Activated T-helper 1 cell treated with Interleukin-2 at 50 U/mL for 16 hours (primary cell): ENCODE measurements at places on chromosomes 6 and 20.

DNA sequence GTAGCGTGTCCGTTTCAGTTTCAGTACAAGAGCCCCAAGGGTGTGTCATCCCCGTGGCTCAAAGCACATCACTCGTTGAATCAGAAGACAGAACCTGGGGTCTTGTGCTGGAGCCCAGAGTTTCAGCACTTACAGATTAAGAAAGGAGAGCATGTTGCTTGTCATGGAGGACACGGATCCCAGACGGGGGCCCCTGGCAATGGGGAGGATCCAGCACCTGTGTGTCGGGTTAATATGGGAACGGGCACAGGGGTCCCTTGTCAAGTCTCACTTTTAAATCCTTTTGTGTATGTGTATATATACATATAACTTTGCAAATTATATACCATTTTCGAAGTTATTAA is 23.4 kb downstream of the THBS2 start:
- no peak for DNase-seq

- DNase-seq: no peak
Measured at GRCh38 chr6:105487040-105487790, 84.3 kb upstream of the PREP start.

DNA sequence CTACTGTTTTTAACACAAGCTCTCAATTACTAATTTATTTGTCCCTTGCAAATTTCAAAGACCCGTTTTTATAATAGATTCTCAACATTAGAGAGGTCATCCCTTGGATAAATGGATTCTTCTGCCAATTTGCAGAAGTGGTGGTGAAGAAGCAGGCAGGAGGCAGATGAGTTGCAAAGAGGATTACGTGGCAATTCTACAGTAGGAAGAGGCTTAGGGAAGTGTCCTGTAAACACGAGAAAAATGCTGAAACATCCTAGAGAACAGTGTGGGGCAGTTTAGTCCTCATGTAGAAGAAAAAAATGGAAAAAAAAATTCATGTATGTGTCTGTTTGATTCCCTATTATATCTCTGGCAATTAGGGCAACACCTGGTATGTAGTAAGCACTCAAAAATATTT is 87.6 kb downstream of the BMP2 start:
- no peak for DNase-seq

DNA sequence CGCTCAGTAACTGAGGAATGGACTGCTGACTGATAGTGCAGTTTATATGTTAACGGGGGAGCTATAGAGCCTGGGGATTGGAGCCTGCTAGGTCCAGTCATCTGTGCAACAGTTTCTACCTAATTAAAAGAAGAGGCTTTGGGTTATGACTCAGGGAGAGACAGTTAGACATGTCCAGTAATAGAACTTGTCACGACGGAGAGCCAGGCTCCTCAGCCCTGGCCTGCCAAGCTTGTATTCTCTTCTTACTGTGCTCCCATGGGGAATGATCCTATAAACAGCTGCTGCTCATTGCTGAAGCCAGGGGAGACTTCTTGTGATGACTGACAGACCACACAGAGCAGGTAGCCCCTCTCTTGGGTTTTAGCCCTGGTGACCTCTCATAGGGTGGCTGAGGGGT is 69.3 kb downstream of the SYNJ2 start:
- no peak for DNase-seq

DNA sequence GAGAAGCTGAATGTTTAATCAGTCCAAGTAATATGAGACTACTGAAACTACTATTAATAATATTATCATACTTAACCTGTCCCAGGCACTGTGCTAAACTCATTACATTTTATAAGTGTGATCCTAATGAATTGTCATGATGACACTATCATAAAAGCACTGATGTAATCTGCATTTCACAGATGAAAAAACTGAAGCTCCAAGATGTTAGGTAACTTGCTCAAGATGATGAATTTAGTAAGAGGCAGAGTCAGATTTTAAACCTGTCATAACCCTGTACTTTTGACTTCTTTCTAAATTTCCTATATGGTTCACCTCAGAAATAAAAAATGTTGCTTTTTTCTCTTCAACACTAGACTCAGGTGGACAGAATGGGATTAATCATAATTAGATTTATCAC is 237.6 kb downstream of the ALDH8A1 start:
- DNase-seq: no peak

GRCh38 chr20:61125546-61126180 is 126.4 kb upstream of the CDH4 start:
- no peak for DNase-seq

DNA sequence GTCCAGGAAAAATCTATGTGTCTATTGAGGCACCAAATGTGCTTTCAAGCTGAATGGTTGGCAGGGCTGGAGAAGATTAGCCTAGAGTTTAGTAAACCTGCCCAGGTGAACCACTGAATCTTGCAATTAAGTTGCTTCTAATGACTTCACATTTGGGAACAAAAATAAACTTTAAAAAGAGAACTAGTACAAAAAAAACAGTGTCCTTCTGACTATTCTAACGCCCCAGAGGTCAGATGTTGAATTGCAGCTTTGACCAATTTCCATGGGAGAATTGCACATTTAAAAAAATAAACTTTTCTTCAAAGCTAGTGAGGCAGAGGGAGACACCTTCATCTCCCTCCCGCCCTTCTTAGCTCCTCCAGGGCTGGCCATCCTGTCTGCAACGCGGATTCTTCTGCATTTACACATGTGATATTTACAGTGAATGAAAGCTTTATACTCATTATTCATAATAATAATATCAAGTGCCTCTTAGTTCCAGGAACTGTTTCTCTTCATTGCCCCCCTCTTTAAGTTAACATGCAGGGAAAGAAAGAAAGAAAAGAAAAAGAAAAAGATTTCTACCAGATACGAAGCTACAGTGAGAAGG is 270.2 kb downstream of the SMOC2 start:
- no peak for DNase-seq

DNA sequence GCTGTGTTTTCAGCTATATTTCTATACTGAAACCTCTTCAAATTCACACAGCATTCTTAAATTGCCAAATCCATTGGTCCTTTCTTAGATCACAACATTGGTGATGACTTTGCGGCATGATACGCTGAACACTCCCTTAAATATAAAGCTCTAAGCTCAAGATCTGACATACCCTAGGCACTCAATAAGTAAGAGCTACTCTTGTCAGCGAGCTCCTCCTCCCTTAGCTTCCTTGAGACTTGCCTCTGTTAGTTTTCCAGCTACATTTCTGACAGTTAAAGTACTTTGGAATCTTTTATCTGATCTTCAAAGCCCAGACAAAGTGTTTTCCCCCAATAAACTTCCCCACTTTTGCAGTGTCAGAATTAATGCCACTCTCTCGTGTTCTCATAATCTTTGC is 117.0 kb downstream of the HIVEP2 start:
- DNase-seq: no peak

- no peak for DNase-seq
Measured at GRCh38 chr6:159104931-159105330, 60.1 kb upstream of the TAGAP start.
